Globus pallidus (tissue), 1 donor: ENCODE measurements at places on chromosomes 2 and 18.

DNA sequence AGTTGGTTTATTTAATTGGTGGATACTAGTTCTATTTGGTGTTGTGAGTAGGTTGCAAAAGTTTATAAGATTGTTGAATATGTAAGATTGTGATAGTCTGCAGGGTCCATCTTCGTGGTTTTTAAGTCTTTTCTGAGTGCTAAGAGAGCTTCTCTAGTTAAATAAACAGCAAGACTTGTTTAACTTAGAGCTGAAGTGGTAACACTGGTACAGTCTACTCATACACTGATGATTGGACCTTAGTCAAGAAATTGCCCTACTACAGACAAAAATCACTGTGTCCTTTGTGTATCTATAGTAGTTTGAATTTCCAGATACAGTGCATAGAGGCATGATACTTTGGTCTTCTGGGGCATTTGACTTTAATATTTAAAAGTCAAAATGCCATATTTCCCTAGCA lies 94.6 kb downstream of the PHLPP1 start:
- no peak for DNase-seq

DNA sequence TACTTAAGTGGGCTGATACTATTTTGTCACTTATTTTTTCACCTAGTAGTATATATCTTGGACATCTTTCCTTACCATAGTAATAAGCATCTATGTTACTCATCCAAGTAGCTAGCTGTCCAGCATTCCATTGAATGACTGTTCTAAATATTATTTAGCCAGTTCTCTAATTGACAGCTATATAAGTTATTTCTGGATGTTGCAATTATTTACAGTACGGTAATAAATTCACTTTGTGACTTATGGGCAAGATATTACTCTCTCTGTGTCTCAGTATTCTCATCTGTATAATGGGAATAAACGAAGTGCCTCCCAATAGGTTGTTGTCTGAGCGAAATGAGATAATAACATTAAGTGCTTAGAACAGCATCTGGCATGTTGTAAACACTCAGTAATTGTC lies 46.6 kb upstream of the AGAP1 start:
- no peak for DNase-seq

DNA sequence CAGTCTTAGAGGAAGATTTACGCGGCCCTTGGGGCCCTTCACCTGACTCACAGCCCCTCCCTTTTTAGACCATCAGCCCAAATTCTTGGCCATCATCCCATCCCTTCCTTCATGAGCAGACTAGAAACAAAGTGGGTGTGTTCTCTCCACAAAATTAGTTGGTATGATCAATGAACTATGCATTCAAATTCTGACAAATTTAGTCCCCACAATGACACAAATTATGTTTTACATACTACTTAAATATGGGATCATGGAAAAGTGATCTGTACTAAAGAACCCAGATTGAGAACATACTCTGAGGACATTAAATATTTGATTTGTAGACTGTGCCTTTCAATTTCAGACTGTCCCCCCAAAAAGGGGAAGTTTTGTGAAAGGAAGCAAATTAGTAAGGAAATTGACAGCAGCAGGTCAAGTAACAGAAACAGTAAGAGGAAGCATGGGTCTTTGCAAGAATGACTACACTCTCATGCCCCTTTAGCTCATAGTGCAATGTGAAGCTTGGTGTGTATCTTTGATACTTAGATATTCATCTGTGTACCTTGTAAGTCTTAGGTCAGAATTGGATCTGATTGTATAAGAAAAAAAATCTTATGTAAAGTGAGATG lies 2.2 kb upstream of the MAPRE2 start:
- no peak for DNase-seq

DNA sequence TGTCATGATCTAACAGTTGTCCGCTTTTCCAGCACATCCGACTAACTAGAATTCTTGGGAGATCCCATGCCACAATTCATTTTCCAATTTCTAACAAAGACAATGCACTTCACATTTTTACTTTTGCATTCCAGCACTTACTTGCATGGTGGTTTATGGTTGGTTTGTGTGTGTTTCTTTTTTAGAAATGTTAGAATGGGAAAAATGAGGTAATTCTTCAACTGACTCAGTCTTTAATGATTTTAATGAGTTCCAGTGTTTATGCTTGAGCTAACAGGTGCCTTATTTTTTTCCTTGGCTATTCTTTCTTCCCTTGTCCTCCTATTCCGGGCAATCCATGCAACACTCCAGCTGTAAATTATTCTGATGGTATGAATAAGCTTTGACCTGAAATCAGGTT lies 46.4 kb downstream of the SLC8A1 start:
- DNase-seq, result no peak

- DNase-seq, result no peak
Observed at GRCh38 chr2:73776869-73777519, 2.9 kb downstream of the DUSP11 start.

DNA sequence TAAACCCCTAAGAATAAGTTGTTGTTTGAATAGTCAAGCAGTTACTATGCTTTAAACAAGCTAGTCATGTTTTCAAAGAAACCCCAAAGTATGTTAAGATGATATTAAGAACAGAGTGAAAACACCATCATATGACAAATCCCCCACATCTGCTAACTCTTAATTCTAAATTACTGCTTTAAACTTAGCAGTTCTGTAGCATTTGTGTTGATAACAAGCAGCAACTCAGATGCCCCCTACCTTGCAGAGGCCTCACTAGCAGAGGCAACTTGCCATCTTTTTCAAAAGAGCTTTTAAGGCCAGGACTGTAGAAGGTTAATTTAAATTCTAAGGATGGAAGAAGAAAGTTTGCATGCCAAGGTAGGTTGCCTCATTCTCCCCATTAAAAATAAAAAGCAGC lies 376.2 kb downstream of the SETBP1 start:
- DNase-seq, result no peak

- no peak for DNase-seq
Observed at GRCh38 chr2:88666576-88666975, 24.9 kb upstream of the RPIA start.

DNA sequence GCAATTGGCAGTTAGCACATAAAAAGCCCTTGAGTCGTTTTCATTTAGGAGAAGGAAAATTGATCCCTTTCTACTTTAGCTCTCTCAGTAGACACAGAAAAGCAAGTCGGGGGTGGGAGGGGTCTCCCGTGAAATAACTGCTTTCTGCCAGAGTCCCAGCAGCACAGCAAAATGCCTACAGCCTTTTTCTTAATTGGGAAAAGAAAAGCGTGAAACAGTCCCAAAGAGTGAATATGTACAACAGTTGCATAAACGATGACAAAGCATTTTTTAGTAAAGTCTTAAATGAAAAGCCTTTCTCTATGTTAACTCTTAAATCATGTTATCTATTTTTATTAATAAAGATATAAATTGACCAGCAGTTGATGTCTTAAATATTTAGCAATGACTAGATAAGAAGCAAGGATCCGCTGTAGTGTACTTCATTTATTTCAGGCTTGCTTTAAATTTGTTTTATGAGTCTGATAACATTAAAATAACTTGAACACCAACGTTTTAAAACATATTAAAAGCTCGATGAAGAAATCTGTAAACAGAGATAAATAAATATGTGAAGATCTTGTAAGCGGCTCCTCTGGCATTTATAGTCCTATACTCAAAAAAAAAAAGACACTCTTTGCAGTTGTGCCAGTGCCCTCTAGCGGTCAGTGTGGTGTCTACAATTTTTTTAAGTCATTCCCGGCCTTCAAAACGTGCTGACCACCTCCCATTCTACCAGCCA lies 42.3 kb upstream of the ATIC start:
- DNase-seq, result peak; percentile 83

GRCh38 chr2:9269695-9270360 lies 63.2 kb downstream of the ASAP2 start:
- DNase-seq, result no peak
